ENCODE measurements at places on chromosomes 12 and 14. TPM values are rescaled to one million over a fixed set of nuclear protein-coding genes. Genes with fewer than 3 reads are reported as not detected.

Gene AICDA
- not detected for total RNA-seq

Gene TAS2R7
- not detected for total RNA-seq

Gene FSCB
- total RNA-seq, result not detected

Gene KLRC1
- total RNA-seq, result not detected

- H3K4me3 ChIP-seq, result peak overlapping the region; percentile 80
- peaks cover 11% of the 10 kb centered on the region for H3K36me3 ChIP-seq
- DNase-seq, result no peak
- peaks cover 77% of the 10 kb centered on the region for H3K4me1 ChIP-seq
- H3K27ac ChIP-seq, result no peak overlapping the region
- no peaks in the 10 kb centered on the region for H3K27me3 ChIP-seq
These were observed 3.5 kb downstream of the TGFB3 start for GRCh38 chr14:75978249-75978731.

- H3K27ac ChIP-seq, result no peak overlapping the region
- peaks cover 1% of the 10 kb centered on the region for H3K27me3 ChIP-seq
- no peaks in the 10 kb centered on the region for H3K4me1 ChIP-seq
- H3K4me3 ChIP-seq, result no peak overlapping the region
- no peak for DNase-seq
These were observed 150.1 kb downstream of the SUDS3 start for GRCh38 chr12:118526255-118527095.

- peaks cover 7% of the 10 kb centered on the region for H3K4me1 ChIP-seq
- H3K27ac ChIP-seq, result no peak overlapping the region
- DNase-seq, result no peak
- H3K4me3 ChIP-seq, result no peak overlapping the region
- no peaks in the 10 kb centered on the region for H3K27me3 ChIP-seq
- peaks cover 2% of the 10 kb centered on the region for H3K36me3 ChIP-seq
These were observed 163.6 kb upstream of the DYRK2 start for GRCh38 chr12:67484791-67485480.

GRCh38 chr14:83331513-83331912 is 1797.9 kb upstream of the SEL1L start:
- H3K27ac ChIP-seq, result no peak overlapping the region
- no peaks in the 10 kb centered on the region for H3K36me3 ChIP-seq
- DNase-seq, result no peak
- H3K4me3 ChIP-seq, result no peak overlapping the region

DNA sequence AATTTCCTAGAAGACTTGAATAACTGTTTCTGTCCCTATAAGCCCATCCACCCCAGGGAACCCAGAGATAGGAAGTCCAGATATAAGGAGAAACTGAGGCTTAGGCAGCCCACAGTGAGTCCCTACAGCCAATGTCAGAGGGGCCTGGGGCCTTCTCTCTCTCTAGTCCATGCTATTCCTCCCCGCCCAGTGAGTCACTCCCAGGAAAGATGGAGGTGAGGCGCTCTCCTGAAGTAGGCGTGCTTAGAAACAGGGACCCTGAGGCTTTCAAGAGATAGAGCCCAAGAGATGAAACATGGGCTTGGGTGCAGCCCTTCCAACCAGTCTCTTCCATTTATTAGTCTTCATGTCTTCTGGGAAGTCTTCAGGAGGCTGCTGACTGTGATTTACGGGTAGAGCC is 2.3 kb upstream of the SMUG1 start:
- H3K4me1 ChIP-seq, result peaks cover 11% of the 10 kb centered on the region
- peaks cover 40% of the 10 kb centered on the region for H3K27me3 ChIP-seq
- no peak overlapping the region for H3K4me3 ChIP-seq
- H3K27ac ChIP-seq, result no peak overlapping the region
- no peak for DNase-seq

GRCh38 chr12:55777856-55778255 is 34.9 kb downstream of the GDF11 start:
- no peak overlapping the region for H3K27ac ChIP-seq
- H3K4me1 ChIP-seq, result no peaks in the 10 kb centered on the region
- no peak for DNase-seq
- H3K27me3 ChIP-seq, result no peaks in the 10 kb centered on the region

DNA sequence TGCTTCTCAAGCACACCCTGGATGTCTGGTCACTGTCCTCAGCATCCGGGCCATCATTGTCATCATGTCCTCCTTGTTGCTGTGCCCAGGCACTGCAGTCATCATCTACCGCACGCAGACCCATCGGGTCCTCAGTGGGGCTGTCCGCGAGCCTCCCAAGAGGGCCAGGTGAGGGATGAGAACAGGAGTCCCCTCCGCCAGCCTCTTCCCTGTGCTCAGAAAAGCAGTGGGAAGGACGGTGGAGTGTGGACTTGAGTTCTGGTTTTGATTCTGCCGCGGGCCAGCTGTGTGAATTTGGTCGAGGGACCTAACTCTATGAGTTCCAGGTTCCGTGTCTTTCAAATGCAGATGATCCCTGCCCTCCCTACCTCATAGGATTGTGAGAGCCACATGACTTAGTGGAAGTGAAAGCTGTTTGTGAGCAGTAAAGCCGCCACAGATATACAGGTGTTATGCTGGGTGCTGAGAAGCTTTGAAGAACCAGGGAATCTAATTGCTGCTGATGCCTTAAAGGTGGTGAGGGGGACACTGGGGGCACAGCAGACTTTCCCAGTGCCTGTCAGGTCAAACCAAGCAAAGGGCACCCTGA is 122.9 kb upstream of the RAP1B start:
- H3K27ac ChIP-seq, result no peak overlapping the region
- no peaks in the 10 kb centered on the region for H3K36me3 ChIP-seq
- H3K4me1 ChIP-seq, result peaks cover 10% of the 10 kb centered on the region
- DNase-seq, result no peak

DNA sequence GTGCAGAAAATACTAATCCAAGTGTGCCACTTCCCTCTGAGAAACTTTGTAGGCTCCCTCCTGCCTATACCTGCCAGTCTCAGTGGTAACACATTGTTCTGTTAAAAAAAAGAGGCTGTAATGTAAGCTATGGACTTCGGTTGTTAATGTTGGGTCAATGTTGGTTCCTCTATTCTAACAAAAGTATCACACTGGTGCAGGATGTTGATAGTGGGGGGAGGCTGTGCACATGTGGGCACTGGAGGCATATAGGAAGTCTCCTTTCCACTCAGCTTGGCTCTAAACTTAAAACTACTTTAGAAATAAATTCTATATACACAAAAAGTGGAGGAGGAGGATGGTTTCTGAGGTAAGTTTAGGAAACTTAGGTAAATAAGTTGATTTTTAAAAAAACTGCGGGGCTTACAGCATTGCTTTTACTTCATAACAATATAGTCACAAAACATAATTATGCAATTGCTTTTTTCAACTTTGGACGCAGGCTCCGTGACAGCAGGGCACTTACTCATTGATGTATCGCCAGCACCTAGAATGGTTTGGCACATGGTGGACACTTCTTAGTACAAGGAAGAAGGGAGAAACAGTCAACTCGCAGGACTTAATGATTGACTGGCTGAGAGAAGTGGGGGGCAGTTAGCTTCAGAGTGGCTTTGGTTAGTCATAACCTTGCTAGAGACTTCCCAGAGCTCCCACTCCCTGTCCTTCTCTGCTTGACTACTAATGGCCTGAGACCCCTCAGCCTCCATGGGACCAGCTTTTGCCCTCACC is 7.9 kb upstream of the NYNRIN start:
- no peaks in the 10 kb centered on the region for H3K27me3 ChIP-seq
- no peaks in the 10 kb centered on the region for H3K36me3 ChIP-seq
- no peak overlapping the region for H3K27ac ChIP-seq
- DNase-seq, result no peak
- H3K4me3 ChIP-seq, result no peak overlapping the region

- H3K27ac ChIP-seq, result peak overlapping the region; percentile 82
- H3K4me1 ChIP-seq, result peaks cover 63% of the 10 kb centered on the region
- no peaks in the 10 kb centered on the region for H3K36me3 ChIP-seq
- no peaks in the 10 kb centered on the region for H3K27me3 ChIP-seq
- H3K4me3 ChIP-seq, result no peak overlapping the region
These were observed 23.0 kb upstream of the EIF2B2 start for GRCh38 chr14:74979442-74980397.
